ENCODE measurements at places on chromosomes 2 and 18.

GRCh38 chr2:28152585-28153280 is 239.9 kb upstream of the FOSL2 start:
- DNase-seq = no peak

DNA sequence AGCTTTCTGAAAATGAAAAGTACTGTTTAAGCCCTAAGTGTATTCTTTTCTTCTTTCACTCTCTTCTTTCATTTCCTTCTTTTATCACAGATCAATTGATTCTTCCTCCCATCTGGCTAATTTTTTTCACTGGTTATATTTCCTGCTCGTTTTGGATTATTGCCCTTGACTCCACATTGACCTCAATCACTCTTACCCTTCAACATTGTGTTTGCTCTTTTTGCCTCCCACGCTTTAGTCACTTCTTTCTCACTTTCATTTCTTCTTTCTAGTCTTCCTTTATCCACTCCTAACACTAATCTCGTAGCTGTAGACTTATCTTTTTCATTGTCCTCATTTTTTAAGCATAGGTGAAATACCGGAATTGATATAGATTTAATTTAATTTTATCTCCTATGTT is 320.3 kb upstream of the VRK2 start:
- no peak for DNase-seq

- DNase-seq = no peak
Measured at GRCh38 chr2:212945526-212945925, 205.9 kb downstream of the IKZF2 start.

DNA sequence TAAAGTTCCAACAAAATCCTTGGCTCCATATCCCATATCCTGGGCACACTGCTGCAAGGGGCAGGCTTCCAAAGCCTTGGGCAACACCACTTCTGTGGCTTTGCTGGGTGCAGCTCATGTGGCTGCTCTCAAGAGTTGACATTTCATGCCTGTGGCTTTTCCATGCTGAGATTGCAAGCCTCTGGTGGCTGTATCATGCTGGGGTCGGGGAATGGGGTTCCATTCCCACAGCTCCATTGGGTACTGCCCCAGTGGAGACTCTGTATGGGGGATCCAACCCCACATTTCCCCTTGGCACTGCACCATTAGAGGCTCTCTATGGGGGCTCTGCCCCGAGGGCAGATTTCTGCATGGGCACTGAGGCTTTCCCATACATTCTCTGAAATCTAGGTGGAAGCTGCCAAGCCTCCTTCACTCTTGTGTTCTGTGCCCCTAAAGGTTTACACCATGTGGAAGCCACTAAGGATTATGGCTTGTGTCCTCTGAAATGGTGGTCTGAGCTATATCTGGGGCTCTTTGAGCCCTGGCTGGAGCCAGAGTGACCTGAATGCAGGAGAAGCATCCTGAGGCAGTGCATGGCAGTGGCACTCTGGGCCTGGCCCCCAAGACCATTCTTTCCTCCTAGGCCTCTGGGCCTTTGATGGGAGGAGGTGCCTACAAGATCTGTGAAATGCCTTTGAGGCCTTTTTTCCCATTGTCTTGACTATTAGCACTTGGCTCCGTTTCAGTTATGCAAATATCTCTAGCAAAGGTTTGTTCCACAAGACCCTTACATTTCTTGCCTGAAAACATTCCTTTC is 107.9 kb downstream of the PTGR3 start:
- DNase-seq = no peak

DNA sequence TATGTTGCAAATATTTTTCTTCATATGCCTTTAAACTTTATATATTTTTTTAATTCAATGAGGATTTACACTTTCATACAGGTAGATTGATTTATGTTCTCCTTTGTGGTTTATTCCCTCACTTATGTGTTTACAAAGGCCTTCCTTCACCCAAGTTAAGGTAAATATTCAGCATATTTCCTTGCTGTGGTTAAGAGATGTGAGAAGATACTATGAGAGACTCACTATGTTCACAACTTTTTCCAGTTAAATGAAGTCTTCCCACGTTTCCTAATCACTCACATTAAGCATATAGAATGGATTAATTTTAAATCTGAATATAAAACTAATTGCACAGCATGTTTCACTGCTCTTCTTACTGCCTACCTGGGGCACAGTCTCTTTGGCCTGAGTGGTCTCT is 597 bp downstream of the PECR start:
- DNase-seq = no peak

- no peak for DNase-seq
Measured at GRCh38 chr2:182980115-182980514, 58.1 kb downstream of the NCKAP1 start.

DNA sequence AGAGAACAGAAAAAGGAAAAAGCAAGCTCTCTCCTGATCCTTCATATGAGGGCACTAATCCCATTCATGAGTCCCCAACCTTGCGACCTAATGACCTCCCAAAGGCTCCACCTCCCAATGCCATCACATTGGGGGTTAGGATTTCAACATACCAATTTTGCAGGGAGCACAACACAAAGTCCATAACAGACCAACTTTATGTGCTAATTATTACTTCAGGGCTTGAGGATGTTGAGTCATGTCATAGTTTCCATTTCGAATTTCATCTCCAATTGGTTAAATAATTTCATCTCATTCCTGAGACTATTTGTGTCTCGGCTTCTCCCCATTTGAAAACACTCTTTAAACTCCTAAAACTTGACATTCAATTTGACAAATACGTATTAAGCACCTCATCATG is 69.9 kb upstream of the KLF7 start:
- no peak for DNase-seq

GRCh38 chr2:240249423-240250149 is 109.1 kb upstream of the OTOS start:
- DNase-seq = no peak

- no peak for DNase-seq
Measured at GRCh38 chr2:101463421-101463820, 11.5 kb downstream of the RFX8 start.

GRCh38 chr18:22166069-22166950 is 3.1 kb upstream of the GATA6 start:
- no peak for DNase-seq

DNA sequence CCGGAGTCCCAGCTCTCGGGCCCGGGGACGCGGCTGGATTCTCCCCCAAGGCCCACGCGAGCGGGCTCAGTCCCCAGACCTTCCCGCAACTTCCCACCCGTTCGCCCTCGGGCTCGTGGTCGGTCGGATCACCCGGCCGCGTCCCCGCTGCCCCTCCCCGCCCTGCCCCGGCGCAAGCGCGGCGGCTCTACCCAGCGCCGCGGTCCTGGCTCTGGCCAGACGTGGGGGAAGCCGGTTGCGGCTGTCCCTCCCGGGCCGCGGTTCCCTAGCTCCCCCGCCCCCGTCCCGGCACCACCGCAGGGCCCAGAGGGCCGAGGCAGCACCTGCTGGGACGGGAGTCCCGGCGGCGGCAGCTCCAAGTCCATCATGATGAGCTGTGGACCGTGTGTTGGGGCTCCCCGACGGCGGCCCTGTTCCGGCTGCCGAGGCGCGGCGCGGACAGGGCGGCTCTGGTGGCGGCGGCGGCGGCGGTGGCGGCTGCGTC is 276 bp downstream of the NFE2L2 start:
- DNase-seq = peak; percentile 17

GRCh38 chr2:241084856-241085444 is 17.1 kb downstream of the MTERF4 start:
- DNase-seq = no peak
